ENCODE measurements at places on chromosomes 16 and 17.

GRCh38 chr17:29176558-29177351 is 3.4 kb downstream of the MYO18A start:
- DNase-seq, result peak; percentile 82

- no peak for DNase-seq
Observed at GRCh38 chr17:44204441-44204882, 4.8 kb upstream of the ATXN7L3 start.

GRCh38 chr16:275786-276232 is at the start of gene RGS11:
Gene RGS11, minus strand, starts transcription at chr16:275944. Its CDS starts 33 bp downstream, at chr16:275911.
- DNase-seq, result no peak

- DNase-seq, result no peak
Observed at GRCh38 chr17:55749985-55750384, 866 bp upstream of the PCTP start.

DNA sequence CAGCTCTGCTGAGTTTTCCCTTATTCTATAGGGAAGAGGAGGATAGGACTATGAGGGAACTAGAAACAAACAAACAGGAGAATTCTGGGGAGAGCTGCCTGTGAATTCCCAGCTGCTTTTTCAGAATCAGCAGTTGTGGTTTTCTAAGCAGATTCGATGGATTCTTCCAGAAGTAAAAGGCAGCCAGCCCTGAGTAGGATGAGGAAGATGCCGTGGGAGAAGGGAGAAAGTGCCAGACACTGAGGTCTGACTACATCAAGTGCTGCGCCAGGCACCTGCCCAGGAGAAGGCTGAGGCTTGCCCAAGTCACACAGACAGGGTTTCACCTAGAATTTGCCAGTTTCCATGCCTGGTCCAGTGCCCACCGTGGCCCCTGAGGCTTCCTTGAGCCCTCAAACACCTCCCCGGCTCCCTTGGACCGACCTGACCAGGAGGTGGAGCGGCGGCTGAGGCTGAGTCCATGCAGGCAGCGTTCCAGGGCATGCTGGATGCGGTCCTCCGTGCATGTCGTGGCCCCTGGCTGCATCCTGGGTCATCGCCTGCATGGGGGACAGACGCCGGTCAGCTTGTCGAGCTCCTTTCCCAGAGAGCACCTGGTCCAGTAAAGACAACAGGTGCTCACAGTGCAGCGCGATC is 43.6 kb upstream of the PIK3R6 start:
- DNase-seq, result no peak

DNA sequence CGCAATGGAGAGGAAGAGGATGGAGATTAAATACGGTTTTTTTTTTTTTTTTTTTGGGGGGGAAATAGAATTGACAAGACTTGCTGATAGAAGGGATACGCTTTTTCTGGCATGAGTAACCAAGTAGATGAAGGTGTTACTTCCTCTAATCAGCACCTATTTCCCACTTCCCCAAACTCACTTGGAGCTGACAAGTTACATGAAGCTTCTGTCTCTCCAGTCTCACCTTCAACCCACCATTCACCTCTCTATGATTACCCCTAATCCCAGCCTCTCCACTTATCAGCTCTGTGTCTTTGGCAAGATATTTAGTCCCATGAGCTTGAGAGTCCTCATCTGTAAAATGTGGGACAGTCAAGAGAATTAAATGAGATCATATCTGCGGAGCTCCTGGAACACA is 185.9 kb upstream of the HS3ST3A1 start:
- no peak for DNase-seq

DNA sequence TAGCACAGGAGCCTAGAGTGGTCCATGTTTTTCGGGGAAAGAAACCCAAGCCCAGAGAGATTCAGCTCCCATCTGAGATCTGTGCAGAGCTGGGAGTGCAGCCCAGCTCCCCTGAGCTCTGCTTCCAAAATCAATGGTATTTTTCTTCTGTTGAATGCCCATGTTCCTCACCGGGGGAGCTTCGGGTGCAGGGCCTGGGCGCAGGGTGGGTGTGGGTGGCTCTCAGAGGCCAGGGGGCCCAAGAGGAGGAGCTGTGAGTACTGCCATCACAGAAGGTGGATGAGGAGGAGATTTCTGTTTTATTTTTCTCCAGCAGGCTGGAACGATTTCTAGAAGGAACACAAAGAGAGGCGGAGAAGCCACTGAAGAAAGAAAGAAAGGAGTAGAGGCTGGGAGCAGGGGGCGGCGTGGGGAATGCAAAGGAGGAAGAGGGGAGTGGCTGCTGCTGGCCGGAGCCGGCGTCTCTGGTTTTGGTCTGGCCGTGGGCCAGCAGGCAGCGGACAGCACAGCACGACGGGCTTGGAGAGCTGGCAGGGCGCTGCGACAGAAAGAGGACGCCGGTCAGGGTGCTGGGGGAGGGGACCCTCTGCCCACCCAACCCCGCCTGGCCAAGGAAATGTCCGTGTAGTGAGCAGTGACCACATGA is 76.2 kb upstream of the KSR1 start:
- peak; percentile 33 for DNase-seq

GRCh38 chr16:81532491-81533174 is 88.0 kb downstream of the CMIP start:
- no peak for DNase-seq

- no peak for DNase-seq
Observed at GRCh38 chr17:14228903-14229302, 7.8 kb downstream of the CDRT15 start.

GRCh38 chr17:77829843-77830799 is 128.4 kb upstream of the TNRC6C start:
- DNase-seq, result peak; percentile 45

- peak; percentile 47 for DNase-seq
Observed at GRCh38 chr16:71499775-71500364, 10.7 kb upstream of the ZNF19 start.

DNA sequence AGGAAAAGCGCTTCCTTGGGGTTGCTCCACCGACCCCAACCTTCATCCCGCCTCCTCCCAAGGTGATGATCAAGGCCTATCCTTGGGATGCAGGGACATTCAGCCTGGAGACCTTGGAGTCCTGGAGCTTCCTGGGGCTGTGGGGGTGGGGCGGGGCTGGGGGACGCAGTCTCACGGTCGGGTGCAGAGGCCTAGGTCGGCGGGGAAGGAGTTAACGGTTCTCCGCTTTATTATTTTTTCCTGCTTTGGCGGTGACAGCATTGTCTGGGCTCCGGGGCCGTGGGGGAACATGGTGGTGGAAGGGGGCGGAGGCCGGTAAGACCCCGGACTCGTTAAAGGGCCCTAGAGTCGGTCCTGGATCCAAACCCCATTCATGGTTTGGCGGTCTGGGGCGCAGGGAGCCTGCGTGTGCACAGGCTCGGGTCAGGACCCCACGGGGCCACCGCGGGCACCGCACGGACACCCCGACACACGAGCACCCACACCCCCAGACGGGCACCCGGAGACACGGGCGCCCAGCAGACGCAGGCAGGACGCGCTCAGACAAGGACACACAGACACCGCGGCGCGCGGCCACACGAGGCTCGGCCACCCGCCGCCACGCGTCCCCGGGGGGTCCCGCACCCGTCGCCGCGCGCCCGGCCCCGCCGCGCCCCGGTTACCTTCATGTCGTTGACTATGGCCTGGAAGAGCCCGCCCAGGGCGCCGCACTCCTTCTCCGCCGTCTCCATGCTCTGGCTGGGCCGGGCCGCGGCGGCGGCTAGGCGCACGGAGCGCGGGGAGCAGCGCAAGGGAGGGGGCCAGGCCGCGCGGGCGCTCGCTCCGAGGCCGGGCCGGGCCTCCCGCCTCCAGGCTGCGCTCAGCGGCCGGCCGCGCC is 554 bp downstream of the MTSS2 start:
- peak; percentile 14 for DNase-seq

DNA sequence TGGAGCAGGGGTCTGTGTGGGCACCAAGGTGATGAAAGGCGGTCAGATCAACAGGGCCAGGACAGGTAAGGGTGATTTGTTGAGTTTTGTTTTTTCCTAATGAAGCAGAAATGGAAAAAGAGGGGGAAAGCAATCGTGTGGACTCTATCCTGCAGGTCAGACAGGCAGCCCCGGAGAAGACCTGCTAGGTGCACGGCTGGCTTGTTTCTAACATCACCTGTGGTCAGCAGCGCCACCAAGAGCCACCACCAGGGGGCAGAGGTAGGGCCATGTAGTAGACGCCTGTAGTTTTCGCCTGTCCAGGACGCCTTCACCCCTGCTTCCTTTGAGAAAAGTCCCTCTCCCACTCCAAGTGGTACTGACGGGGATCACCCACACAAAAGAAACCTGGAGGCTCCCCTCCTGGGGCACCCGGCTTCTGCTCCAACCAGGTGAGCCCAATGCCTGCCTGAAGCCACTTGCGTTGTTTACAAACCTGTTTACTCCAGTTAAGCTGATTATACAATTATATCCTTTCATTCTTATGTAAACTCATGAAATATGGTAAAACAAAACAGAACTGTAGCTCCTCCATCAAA is 54.2 kb upstream of the SEC14L1 start:
- DNase-seq, result peak; percentile 82

DNA sequence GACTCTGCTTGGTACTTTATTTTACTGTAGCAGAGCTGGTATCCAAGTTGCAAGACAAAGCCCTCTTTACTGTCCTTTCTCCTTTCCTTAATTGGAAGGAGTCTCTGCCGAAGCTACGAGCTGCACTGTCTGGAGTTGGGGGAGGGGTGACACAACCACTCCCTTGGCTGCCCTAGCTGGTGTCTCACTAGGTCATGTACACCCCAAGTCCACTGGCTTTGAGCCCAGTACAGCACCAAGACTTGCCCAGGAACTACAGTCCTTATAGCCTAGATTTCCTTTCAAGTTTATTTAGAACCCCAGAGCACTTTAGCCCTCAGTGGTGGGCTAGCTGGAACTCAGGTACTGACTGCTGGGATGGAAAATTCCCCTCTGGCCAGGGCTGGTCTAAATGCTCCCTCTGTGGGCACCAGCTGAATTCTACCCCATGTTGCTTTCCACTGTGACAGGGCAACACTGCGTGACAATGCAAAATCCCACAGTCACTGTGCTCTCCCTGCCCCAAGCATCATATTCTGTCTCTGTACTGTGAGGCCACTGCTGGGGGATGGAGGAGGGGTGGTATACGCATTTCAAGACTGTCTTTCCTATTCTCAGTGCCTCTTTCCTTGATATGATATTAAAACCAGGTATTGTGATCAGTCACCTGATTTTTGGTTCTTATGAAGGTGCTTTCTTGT is 18.4 kb downstream of the EFCAB5 start:
- no peak for DNase-seq

GRCh38 chr17:2897605-2898004 is 101.4 kb downstream of the RAP1GAP2 start:
- DNase-seq, result no peak

DNA sequence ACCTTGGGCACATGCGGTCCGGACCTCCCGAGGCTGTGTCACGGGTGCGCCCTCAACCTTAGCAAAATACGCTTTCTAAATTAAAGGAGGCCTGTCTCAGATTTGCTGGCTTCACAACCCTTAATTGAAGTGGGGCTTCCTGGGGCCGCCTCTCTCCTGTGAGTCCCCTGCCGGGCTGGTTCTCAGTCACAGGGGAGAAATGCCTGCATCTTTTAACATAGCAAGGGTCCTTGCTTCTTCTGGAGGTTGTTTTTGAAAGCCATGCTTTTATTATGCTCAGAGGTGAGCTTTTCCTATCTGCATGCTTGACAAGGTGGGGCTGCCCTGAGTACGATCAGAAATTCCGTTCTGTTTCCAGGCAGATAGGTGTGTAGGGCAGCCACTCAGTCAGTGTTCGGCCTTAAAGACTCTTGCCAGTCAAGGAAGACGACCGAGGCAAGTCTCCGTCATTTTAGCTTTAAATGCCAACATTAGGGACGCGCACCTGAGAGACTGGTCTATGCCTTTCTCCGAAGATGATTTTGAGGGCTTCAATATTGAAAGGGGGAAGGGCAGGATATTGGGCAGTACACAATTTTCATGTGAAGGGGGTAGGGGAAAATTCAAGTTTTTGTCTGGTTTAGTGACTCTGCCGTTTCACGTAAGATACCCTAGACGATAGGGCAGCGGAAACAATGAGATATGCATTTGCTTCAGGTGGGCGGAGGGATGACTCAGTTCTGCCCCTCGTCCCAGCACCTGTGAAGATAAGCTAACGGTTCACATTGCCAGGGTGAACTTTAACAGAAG is 5.5 kb upstream of the SLC7A5 start:
- no peak for DNase-seq

- DNase-seq, result no peak
Observed at GRCh38 chr16:30925995-30926811, 2.8 kb downstream of the FBXL19 start.

DNA sequence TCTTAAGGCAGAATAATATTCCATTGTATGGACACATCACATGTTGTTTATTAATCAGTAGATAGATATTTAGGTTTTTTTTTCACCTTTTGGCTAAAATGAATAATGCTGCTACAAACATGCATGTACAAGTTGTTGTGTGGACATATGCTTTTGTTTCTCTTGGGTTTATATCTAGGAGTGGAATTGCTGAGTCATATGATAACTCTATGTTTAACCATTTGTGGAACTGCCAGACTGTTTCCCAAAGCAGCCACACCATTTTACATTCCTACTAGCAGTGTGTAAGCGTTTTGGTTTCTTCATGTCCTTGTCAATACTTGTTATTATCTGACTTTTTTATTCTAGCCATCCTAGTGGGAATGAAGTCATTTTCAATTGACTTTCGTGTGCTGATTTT is 21.3 kb downstream of the CYLD start:
- DNase-seq, result no peak

DNA sequence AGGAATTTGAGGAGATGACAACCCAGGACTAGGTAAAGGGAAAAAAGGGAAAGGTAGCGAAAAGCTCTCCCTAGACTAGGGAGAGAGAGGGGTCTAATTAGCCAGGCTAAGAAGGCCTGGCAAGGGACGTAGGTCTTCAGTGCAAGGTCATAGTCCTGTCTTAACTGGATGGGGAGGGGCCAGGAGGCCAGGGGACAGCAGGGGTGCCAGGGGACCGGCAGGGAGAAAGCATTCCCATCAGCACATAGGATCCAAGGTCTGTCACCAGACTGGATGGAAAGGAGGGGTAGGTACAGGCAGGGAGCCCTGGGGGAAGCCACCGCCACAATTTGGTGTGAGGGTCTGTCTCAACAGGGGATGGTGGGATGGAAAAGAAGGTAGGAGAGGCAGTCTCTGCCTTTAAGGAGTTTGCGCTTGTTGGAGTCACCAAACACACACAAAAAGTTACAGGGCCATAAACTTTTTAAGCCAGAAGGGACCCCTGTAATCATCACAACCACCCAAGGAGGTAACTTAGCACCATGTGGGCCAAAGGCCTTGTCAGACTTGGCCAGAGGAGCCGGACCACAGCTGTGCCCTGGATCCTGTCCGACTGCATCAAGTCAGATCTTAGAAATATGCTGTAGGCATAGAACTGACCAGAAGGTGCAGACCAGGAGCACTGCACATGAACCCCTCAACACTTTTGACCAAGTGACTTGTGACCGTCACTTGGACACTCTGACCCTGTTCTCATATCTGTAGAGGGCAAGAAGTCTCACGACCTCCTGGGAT is 10.0 kb downstream of the AXIN2 start:
- DNase-seq, result no peak

DNA sequence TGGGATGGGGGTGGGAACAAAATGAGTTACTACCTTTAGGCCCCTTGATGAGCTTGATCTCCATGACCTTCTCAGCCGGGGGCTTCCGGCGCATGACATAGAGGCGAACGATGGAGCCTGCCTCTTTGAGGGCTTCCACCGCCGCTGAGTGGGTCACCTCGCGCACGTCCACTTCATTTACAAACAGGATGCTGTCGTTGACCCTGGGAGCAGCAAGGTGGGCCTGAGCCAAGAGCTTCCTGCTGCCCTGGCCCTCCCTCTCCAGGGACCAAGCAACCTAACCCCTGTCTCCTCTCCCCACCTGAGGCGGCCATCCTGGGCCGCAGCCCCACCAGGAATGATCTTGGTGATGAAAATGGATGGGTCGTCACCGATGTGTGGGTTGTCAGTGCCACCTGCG is 16.2 kb downstream of the DLG4 start:
- DNase-seq, result no peak

All from SW480 (cell line).